Right cardiac atrium (tissue), 5 donors: ENCODE measurements at places on chromosomes 6 and 20. TPM values are rescaled to one million over a fixed set of nuclear protein-coding genes. Genes with fewer than 3 reads are reported as not detected.

Gene ASIP
- polyA plus RNA-seq = 8.0 TPM

Gene KIAA0408
- polyA plus RNA-seq = 2.3 TPM

Gene MAPK13
- polyA plus RNA-seq = 1.4 TPM

Gene POM121L2
- not detected for polyA plus RNA-seq

Gene OPRM1
- polyA plus RNA-seq = not detected

Gene ZC3H12D
- 0.34 TPM for polyA plus RNA-seq

Gene TUBB2A
- polyA plus RNA-seq = 43.1 TPM
